ENCODE measurements at places on chromosomes 4 and X. TPM values are rescaled to one million over a fixed set of nuclear protein-coding genes. Genes with fewer than 3 reads are reported as not detected.

GPC4 gene
- 24.2 TPM for polyA plus RNA-seq

STIM2 gene
- polyA plus RNA-seq, result 30.7 TPM

SPANXB1 gene
- not detected for polyA plus RNA-seq

BRS3 gene
- not detected for polyA plus RNA-seq

ABCG2 gene
- 8.4 TPM for polyA plus RNA-seq

ADGRA3 gene
- polyA plus RNA-seq, result 54.0 TPM

AR gene
- 3.3 TPM for polyA plus RNA-seq

CFAP299 gene
- not detected for polyA plus RNA-seq

MAGEC2 gene
- polyA plus RNA-seq, result not detected

GRCh38 chr4:10875144-10875799, 190.7 kb upstream of the CLNK start:
- no peak for DNase-seq

- no peak for DNase-seq
Measured at GRCh38 chrX:78168065-78168464, 28.6 kb upstream of the TAF9B start.

- no peak for DNase-seq
Measured at GRCh38 chr4:105710678-105711077, 2.1 kb downstream of the GSTCD start.

DNA sequence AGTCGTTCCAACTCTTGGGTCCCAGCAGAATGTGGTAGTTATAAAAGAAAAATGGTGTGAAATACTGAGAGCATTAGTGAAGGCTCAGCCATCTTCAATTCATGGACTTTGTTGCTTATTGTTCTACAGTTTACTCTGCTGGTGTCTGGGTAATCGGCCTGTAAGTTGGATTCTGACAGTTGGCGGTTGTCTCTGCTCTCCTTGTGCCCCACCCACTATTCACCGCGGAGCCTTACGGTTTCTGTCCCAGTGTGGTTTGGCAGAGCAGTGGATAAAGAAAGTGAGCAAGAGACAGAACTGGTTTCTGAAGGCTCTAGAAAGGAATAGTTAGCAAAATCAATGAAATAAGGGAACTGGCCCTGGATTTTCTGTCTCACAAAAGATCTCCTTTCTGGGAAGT, 9.1 kb downstream of the LONRF3 start:
- DNase-seq, result no peak

DNA sequence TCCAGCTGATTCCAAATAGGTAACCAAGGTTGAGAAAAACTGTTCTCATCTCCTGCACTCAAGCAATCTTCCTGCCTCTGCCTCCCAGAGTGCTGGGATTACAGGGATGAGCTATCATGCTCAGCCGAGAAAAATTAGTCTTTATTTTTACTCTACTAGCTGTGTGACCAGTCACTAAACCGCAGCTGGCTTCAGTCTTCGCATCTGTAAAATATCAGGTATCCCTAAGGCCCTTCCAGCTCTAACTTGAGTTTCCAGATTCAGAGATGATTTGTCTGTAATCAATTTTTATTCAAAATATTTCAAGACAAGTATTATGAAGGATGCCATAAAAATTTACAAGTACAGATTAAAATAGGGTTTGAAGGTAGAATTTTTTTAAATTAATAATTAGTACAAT, 3.5 kb downstream of the ADH6 start:
- DNase-seq, result no peak

DNA sequence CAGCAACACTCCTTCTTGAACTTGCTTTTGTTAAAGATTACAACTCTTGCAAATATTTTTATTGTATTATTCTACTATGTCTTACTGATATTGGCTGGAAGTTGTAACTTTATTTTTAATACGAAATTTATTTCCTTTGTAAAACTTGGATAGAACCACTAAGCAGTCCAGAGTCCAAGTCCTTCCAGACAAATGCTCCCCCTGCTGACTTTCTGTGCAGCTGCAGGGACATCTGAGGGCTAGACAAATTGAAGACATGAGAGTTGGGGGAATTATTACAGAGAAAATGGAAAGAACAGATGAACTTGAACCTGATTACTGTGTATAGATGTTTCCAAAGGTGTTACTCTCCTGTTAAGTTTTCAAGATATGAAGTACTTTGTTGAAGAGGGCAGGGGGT, 238.8 kb downstream of the GRIA3 start:
- DNase-seq, result no peak

DNA sequence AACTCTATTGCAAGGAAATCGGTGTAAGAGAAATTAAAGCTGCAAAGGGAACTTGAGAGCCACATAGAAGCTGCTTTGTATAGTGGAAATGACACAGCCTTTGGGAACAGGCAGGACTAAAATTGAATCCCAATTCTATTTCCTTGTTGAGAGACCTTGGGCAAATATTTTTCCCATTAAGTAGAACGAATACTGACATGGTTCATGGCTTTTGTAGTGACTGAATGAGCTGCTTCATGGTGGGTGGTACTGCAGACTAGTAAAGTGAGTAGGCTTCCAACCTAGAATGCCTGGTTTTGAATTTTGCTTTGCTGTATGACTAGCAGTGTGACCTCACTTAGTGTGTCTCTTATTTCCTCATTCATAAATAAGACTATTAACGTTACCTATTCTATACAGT, 182.2 kb upstream of the KCNIP4 start:
- no peak for DNase-seq

- no peak for DNase-seq
Measured at GRCh38 chrX:151702741-151703340, 7.6 kb downstream of the PRRG3 start.
